Stimulated activated naive CD4-positive, alpha-beta T cell treated with Interleukin-2 at 50 U/mL for 16 hours (primary cell): ENCODE measurements at places on chromosomes 2 and 18.

DNA sequence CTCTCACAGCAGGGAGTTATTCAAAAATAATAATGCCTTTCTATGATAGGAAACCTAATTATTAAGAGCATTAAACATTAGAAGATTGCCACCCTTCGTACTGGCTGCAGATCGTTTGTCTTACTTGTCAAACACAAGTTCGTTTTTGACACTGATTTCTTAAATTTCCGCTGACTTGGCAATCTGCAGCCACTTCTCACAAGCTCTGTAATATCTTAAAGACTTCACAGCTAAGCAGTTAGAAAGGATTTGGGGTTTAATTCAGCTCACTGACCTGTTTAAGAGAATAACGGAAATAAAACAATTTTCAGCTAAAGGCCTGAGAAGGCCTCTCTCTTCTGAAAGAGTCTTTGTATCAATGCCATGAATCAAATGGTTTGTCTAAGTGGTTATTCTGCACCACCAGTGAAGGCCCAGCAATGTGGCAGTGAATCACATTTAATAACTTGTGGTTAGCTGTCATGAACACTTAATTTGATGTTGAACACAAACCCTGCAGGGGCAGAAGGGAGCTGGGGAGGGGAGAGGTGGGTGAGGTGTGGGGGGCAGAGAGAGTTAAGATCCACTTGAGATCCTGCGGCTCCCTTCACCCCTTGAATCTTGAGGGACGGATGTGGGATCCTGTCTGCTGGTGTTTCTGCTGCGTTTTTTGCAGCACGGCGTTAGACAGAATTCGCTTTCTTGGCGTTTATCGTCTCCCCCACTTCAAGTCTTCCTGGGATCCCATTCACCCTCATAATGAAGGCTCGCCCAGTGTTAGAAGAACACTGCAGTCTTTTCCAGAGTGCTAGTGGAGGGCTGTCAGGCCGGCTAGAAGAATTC, 145.4 kb upstream of the SATB2 start:
- no peak for DNase-seq

GRCh38 chr2:127864877-127865276, 6.9 kb upstream of the POLR2D start:
- DNase-seq: no peak

DNA sequence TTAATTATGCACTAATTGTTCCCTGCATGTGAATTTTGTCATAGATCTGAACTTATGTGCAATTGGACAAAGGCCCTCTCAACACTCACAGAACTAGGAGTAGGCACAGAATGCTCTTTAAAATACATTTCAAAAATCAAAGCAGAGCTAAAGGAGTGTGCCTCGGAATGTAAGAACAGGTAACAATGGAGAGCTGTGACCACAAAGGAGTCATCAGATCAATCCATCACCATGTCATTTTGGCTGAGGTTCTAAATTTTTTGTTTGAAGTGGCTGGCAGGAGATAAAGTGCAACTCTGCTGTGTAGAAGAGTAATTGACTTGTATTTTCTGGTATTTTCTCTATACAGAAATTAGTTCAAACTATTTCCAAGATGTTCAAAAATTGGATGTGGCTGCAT, 155.4 kb downstream of the NRP2 start:
- no peak for DNase-seq

DNA sequence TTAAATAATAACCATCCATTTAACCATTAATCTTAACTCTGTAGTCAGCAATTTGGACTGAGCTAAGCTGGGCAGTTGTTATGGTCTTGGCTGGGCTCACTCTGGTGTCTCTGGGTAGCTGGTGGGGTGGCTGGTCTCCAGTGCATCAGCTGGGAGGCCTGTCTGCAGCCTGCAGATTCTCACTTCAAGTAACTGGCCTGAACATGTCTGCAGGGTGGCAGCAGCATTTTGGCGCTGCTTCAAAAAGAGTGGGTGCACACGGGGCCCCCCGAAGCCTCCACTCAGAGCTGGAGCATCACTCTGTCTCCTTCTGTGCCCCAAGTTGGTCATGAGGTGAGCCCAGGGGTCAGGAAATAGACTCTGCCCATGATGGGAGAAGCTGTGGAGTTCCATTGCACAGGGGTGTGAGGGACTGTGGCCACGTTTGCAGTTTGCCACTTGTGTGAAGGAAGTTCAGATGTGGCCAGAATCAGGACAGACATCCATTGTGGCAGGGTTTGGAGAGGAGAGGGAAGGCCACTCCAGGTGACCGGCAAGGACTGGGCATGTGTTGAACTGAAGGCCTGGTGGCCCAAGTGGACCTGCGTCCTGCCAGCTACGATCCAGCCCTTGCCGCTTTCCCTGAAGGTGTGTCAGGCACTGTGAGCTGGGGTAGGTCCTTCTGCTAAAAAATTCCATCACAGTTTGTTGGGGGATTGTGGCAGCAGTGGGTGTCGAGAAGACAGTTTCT, 4.9 kb upstream of the ALLC start:
- no peak for DNase-seq

DNA sequence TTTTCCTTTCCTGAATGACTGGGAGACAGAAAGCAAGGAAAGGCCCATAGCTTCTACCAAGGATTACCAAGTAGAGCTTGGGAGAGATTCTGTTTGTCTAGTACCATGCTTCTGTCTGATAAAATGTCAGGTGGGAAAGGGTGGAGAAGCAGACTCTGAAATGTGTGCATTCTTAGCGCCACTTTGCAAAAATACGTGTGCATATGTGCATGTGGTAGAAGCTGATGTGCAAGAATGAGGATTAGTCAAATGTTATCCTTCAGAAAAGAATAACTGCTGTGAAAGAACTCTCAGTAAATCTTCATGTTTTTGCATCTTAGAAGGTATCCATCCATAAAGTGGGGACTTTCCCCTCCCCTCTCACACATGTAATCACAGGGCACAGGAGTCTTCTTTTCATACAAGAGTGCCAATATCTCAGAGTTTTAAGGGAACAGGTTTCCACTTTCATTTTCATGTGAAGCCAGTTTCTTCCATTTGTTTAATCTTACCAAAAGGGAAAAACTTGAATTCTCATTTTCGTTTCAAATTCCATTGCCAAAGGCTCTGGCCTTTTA, 15.4 kb upstream of the DGKD start:
- no peak for DNase-seq

- DNase-seq: no peak
These were observed 211.9 kb upstream of the SMIM21 start for GRCh38 chr18:75639472-75639831.

GRCh38 chr18:35387152-35387571, 10.0 kb upstream of the ZNF396 start:
- DNase-seq: no peak

DNA sequence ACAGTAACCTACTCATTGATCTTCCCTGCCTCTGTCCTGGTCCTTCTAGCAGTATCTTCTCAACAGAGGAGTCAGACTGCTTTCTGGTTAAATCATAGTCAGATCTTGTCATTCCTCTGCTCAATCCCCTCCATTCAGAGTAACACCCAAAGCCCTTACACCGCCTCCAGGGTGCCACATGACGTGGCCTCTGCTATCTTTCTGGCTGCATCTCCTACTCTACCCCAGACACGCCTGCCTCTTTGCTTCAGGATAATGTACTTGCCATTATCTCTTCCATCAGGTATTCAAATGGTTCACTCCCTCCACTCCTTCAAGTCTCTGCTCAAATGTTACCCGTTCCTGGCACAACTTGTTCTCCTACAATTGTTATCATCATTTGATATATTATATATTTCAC, 36.3 kb upstream of the ACVR2A start:
- no peak for DNase-seq

- DNase-seq: no peak
These were observed 5.8 kb upstream of the RIF1 start for GRCh38 chr2:151403914-151404313.

GRCh38 chr2:240199133-240199870, 58.8 kb upstream of the OTOS start:
- no peak for DNase-seq

- no peak for DNase-seq
These were observed 206.7 kb downstream of the MGAT5 start for GRCh38 chr2:134460583-134460998.

DNA sequence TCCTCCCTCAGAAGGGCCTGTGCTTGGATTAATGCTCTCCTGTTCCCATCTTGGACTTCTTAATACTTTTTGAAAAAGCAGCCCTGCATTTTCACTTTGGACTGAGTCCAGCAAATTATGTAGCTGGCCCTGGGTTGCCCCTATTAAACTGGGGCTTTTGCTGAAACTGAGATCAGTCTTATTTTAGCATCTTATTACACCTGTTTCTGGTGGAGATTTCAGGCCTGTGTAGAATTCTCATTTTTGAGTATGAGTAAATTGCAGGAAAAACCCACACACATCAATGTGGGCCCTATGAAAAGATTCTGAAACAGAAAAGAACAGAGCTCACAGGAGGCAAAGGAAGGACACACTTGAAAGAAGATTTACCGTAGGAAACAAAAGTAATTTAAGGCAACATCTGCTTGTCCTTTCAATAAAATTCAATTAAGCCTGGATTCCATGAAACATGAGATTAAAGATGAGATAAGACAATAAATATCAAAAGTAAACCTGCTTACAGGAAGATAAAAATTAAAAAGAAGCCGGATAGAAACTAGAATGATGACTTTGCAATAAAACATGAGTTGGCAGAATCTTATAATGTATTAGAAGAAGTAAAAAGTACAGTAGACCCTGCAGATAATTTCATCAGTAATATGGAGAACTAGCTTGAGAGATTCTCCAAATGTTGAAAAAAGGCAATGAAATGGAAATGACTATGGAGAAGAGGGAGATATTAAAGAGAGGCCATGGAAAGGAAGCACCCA, 90.7 kb upstream of the GCFC2 start:
- no peak for DNase-seq

DNA sequence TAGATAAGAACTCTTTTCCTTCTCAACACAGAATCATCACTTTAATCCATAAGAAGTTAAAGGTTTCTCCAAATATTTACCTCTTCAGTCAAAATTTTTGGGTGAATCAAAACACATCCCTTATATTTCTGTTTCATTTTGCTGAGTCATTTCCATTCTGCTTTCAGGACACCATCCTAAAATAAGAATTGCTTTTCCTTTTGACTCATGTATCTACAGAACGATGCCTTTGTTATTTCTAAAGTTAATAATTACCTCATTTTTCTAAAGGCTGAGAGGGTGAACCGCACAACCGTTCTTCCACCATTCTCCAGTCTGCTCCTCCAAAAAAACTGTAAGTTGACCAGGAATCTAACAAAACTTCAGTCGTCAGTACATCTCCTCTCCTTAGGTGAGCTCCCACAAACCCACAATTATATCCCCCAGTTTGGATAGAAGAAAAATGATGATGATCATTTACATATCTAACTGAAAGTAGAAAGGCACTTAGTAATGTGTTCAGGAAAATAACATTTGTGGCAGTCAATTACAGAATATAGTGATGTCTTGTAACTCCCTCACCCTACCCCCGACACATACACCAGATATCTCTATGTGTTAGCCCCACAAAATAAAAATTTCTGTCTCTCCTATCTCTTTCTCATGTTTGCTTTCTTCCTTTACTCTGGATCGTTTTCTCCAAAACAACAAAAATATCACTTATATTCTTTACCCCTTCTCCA, 162.5 kb downstream of the RAD51AP2 start:
- no peak for DNase-seq

GRCh38 chr2:8133913-8134472, 547.9 kb upstream of the ID2 start:
- DNase-seq: no peak

GRCh38 chr18:36700955-36701354, 127.8 kb downstream of the TPGS2 start:
- no peak for DNase-seq

DNA sequence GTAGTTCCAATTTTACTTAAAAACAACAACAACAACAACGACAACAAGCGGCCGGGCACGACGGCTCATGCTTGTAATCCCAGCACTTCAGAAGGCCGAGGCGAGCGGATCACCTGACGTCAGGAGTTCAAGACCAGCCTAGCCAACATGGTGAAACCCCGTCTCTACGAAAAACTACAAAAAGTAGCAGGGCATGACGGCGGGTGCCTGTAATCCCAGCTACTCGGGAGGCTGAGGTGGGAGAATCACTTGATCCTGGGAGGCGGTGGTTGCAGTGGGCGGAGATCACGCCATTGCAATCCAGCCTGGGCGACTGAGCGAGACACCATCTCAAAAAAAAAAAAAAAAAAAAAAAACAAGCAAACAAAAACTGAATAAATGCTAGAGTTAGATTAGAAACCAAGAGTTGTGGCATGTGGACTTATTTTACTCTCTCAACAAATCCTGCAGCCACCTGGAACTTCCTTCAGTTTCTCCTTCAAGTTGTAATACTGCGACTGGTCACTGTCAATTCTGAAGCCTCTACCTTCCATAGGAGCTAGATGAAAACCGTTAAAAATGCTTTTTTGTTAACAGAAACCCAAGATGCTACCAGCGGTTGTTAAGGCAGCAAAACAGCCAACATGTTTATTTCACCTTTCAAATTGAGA, 1.3 kb downstream of the ATP5F1A start:
- DNase-seq: peak; percentile 3

GRCh38 chr18:26780520-26781325, 84.8 kb downstream of the AQP4 start:
- no peak for DNase-seq

- DNase-seq: no peak
These were observed 21.0 kb downstream of the FHL2 start for GRCh38 chr2:105377871-105378270.

DNA sequence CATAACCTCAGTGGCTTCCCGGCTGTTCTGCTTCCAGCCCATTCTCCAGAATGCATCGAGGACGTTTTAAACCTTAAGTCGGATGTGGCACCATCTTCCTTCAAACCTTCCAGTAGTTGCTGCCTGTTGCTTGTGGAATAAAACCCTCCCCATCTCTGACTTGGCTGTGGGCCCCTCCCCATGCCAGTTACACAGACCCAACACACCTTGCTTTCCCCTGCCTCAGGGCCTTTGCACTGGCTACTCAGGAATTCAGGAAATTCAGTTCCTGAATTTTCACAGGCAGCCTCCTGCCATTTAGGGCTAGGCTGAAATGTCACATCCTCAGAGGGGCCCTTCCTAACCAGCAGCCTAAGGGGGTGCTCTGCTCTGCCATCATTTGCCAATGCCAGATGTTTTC, 5.0 kb upstream of the ADRA2B start:
- no peak for DNase-seq

GRCh38 chr2:240384711-240385450, 50.6 kb upstream of the GPC1 start:
- DNase-seq: no peak

DNA sequence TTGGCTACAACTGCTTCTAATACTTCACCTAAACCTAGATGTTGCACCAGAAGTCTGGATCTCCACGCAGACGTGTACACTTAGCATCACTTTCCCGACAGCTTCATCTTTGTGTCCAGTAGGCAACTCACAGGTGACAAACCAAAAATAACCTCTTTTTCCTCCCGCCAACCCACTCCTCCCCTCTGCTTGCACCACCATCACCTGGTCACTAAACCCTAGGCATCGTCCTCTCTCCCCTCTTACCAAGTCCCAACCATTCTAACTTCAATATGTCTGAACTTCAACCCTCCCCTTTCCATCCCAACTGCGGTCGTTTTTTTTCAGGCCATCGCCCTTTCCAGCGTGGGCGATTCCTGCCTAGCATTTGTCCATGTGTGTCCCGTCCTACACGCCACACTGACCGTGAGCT, 413 bp upstream of the CHMP3 start:
- no peak for DNase-seq
